ENCODE measurements at places on chromosomes 16 and 17.

DNA sequence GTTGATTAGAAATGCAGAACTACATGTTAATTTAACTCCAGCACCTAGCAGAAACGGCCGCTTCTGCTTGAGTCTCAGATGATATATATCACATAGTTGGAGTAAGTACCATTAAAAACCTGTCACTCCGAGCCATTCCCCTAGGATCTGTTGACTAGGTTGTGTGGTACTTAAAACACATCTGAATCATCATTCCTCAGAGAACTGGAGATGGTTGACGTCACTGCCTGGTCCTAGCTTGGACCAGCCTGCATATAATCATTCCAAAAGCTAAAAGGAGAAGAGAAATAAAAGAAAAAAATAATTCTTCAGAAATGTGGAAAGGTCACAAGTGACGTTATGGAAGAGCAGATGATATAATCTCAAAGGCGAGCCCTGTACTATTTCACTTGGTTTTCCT, 31.3 kb upstream of the RASL10B start:
- no peak for DNase-seq

GRCh38 chr16:71423865-71424264, 18.0 kb downstream of the TLE7 start:
- no peak for DNase-seq

DNA sequence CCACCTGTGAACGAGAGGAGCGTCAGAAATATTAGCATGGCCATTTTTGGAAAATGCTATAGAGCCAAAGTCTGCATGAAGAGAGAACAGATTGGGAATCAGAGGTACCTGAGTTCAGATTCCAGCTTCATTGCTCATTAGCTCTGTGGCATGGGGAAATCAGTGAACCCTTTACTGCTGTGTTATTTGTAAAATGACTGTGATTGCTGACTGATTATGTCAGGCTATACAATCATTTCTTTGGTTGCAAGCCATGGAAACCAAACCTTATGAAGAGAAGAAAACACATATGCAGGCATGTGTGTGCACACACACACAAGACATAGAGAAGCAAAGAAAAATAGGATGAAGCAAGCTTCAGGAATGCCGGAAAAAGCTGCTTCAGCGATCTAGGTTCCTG, 101.4 kb upstream of the HSBP1 start:
- DNase-seq = no peak

DNA sequence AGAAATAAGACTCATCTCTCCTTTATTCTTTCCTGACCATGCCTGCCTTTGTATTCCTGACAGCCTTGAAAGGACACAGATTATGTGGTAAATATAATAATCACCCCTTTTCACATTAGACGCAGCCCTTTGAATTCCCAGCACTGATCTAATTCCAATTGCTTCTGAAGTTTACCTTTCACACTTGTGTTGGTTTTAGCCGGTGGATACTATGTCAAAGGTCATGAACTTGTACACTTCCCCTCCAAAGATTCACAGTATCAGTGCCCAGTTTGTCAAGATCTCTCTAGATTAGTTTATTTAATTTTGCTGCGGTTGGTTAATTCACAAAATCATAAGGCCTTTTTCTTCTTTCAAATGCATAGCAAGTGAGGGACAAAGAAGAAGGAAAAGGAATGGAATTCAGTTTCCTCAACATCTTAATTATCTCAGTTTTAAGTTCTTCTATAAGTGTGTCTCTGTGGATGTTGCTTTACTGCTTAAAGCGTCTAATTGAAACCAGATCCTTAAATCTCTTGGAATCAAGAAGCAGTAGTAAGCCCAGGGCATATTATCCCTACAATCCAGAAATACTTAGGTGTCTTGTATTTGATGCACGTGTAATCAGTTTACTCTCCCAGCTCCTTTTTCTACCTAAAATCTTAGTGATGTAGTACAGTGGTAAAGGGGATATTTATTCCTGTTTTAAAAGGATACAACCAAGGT, 174.3 kb upstream of the TBX2 start:
- no peak for DNase-seq

DNA sequence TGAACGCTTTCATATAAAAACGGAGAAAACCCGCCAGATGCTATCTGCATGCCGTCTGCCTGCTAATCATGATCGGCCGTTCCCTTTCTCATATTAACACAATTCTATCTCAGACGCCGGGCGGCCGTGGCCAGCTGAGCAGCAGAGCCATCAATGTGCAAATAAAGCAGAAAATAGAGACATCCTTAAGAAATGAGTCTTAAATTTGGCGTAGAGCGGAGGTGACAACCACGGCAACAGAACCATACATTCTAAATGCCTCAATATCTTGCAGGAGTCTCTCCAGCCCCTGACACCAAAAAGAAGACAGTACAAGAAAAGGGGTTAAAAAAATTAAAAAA, 2.7 kb upstream of the IRX5 start:
- DNase-seq = no peak

- no peak for DNase-seq
Observed at GRCh38 chr16:78748220-78748929, 648.9 kb downstream of the WWOX start.

DNA sequence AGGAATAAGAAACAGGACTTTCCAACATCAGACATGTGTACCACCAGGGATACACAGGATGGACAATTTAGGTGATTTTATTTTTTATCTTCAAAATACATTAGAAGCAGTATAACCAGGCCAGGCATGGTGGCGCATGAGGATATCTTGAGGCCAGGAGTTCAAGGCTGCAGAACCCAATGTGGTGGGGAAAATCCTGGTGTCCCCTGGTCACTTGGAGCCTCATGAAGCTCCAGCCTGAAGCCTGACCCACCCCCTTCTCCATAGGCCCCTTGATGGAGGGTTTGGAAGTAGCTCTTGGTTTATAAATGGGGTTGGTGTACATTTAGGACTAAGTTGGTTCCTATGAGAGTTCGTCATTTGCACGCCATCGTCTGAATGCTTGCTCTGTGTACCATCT, 88.6 kb downstream of the MYH11 start:
- DNase-seq = no peak

DNA sequence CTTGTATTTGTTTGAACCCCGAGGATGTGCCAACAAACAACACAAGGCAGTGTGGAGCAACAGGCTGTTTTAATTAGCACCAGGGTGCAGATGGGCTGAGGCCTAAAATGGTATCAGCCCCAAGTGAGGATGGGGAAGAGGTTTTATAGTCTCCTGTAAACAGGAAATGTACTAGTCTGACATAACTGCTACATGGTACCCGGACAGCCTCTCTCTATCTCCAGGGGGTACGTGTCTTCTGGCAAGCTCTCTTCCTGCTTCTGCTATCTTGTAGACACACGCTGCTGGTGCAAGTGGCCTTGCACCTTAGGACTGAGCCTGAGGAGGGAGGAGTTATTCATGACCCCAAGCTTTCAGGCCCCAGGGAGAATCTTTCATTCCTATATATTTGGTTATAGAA, 2451.0 kb downstream of the TP53TG3F start:
- no peak for DNase-seq

GRCh38 chr17:66032082-66032712, 159.7 kb downstream of the CEP112 start:
- DNase-seq = no peak

GRCh38 chr17:64368277-64368676, 22.4 kb downstream of the PECAM1 start:
- DNase-seq = no peak

- no peak for DNase-seq
Observed at GRCh38 chr17:35006961-35007360, 26.6 kb downstream of the LIG3 start.

- no peak for DNase-seq
Observed at GRCh38 chr16:78551487-78552085, 452.1 kb downstream of the WWOX start.

DNA sequence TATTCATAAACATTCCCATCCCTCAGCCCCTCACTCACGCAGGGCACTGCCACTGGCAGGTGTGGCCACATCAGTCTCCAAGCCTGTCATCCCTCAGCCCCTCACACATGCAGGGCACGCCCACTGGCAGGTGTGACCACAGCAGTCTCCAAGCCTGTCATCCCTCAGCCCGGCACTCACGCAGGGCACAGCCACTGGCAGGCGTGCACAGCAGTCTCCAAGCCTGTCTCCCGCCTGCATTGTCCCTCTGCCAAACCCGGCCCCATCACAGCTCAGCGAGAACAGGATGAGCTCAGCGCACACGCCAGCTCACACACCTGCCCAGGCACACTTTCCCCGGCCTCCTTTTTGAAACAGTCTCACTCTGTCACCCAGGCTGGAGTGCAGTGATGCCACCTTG, 11.4 kb upstream of the KREMEN2 start:
- no peak for DNase-seq

DNA sequence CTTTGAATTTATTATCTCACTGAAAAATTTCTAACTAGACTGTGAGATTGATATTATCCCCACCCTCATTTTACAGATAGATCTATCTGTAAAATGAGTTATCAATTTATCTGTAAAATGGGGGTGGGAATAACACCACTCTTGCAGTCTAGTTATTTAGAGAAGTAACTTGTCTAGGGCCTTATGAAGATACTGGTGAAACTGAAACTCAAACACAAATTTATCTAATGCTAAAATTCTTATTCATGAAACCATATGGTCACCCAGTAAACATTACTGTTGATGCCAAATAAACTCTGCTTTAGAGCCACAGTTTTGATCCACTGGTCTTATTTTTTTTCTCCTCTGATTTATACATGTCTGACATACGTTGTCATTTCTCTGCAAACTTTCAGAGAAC, 52.1 kb upstream of the SMIM36 start:
- DNase-seq = no peak

- DNase-seq = no peak
Observed at GRCh38 chr17:37673386-37673785, 30.1 kb upstream of the DDX52 start.
